ENCODE measurements at places on chromosomes 7 and 10.

GRCh38 chr7:35624299-35625186 lies 70.4 kb downstream of the HERPUD2 start:
- no peak for DNase-seq

- DNase-seq, result no peak
These were observed 3.8 kb downstream of the NODAL start for GRCh38 chr10:70437721-70438120.

GRCh38 chr10:44752451-44753441 lies 158.4 kb upstream of the TMEM72 start:
- DNase-seq, result no peak

GRCh38 chr7:151244196-151244840 lies 4.2 kb downstream of the SMARCD3 start:
- DNase-seq, result no peak

DNA sequence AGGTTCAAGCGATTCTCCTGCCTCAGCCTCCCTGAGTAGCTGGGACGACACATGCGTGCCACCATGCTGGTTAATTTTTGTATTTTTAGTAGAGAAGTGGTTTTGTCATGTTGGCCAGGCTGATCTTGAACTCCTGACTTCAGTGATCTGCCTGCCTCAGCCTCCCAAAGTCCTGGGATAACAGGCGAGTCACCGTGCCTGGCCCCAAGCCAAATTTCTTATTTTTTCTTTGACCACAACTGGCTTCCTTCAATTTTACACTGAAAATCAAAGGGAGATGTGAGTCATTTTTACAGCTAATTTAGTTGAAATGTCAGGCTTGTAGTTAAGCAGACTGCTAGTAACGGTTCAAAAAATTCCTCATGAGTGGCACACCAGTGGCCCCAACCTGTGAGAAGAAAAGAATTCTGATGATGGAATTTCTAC lies 7.8 kb downstream of the RNF216 start:
- DNase-seq, result no peak

GRCh38 chr7:36690041-36690440 lies 34.3 kb downstream of the AOAH start:
- no peak for DNase-seq

DNA sequence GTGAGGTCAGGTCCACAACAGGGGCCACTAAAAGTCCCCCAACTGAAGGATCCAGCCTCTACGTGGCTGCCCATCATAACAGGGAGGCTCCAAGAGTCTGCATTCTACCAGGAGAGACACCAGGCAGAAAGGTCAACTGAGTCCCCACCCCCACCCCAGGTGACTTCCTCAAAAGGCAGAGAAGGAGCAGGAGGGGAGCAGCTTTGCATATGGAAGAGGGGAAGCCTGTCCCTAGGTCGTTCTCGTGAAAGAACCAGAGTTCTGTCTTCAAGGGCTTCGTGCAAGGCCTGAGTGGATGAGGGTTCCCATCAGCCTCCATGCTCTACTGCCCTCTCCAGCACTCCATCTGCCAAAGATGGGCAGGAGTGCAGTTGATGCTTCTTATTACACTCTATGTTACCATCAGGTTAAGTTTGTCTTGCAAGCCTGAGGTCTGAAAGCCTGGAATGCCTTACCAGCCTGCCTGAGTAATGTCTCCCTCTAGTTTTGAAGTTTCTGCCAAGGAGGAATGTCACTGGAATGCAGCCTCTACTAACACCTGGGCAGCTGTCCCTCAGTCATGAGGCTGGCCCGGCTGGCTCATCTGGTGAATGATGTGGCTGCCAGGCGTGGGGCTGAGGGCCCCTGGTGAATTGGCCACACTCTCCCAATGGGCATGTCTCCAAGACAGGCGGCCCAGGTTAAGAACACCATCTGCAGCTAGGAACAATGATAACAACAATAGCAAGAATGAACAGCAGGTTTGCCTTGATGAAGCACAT lies 54.3 kb upstream of the SMNDC1 start:
- DNase-seq, result no peak

- DNase-seq, result no peak
These were observed 53.1 kb downstream of the CPED1 start for GRCh38 chr7:121041516-121042148.

GRCh38 chr10:80949785-80950184 lies 412.1 kb downstream of the SH2D4B start:
- no peak for DNase-seq

GRCh38 chr7:106736508-106737201 lies 75.7 kb upstream of the CCDC71L start:
- DNase-seq, result peak; percentile 16

DNA sequence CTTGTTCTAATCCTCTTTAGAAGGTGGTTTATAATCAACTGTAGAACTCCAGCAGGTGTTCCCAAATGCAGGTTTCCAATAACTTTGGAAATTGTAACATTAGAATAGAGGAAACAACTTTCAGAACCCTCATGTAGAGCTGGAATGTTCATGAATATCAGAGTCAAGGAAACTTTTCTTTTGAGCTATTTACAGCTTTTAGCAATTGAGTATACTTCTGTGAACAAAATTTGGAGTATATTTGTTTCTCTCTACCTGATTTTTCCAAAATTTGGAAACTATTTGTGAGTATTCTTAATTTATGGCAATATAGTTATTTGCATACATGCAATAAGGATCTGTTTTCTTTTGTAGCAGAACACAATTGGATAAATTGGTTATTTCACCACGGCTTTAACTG lies 2.8 kb upstream of the CFAP43 start:
- no peak for DNase-seq

GRCh38 chr7:32089256-32089655 lies 19.0 kb upstream of the PDE1C start:
- no peak for DNase-seq

- no peak for DNase-seq
These were observed 265.1 kb upstream of the KLF14 start for GRCh38 chr7:130998993-130999602.

GRCh38 chr10:13658264-13658663 lies 71.5 kb downstream of the PRPF18 start:
- no peak for DNase-seq

GRCh38 chr7:155857141-155857540 lies 44.9 kb upstream of the SHH start:
- DNase-seq, result no peak

GRCh38 chr7:35817930-35818329 lies 17.1 kb downstream of the SEPTIN7 start:
- DNase-seq, result no peak

DNA sequence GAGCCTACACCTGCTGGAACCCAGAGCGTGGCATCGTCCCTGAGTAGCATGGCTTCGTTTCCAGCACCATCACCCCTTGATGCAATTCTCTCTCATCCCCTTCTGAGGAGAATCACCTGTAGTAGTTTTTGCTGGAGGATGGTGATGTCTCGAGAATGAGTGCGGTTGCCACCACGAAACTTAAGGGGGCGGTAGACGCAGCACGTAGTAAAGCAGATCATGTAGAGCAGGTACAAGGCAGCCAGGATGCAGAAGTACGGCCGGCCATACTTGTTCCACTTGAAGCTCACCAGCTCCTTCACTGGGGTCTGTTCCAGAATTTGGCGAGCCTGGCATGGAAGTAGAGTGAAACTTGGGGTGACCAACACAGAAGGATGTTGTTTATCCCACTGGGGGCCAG lies 8.1 kb downstream of the TRPV5 start:
- DNase-seq, result no peak

DNA sequence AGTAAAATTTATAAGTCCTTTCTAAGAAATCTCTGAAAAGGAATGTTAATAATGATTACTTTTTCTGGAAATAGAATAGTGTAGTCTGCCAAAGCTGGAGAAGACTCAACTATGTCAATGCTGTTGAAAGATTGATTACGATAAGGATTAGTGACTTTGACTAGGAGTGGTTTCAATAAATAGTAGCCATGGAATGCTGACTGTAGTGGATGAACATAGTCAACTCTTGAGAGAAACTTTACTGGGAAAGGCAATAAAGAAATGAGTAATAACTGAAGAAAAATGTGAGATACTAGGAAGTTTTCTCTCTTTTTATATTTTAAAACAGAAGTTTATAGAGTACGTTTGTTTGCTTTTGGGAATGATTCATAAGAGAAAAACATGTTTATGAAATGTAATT lies 105.0 kb upstream of the CDK13 start:
- no peak for DNase-seq

DNA sequence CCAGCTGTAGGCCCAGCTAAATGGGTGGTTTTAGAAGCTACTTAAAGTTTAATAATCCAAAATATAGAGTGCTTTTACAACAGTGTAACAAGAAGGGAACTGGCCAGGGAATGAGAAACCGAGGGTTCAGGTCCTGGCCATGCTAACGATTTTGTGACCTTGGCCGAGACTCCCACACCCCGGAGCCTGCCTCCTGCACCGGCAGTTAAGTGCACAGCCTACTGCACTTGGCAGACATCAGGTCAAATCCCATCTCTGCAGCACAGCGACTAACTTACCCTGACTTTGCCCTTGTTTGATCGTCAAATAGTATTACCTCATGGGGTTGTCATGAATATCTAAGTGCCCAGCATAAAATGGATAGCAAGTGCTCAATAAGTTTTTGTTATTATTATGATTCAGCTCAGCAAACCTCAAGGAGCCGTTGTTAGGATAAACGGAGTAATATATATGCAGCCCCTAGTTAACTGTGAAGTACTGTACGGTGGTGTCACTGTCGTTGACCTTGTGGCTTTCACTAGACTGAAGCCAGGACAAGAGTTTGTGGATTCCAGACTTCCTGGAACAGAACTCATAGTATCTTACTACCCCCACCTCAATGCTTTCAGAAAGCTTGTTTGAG lies 35.5 kb downstream of the LYZL1 start:
- no peak for DNase-seq

- DNase-seq, result no peak
These were observed 10.0 kb downstream of the GLI3 start for GRCh38 chr7:42227021-42227420.
